ENCODE measurements at places on chromosomes 7 and 10.

GRCh38 chr7:28931565-28931964, 26.6 kb downstream of the TRIL start:
- DNase-seq: no peak

- no peak for DNase-seq
Measured at GRCh38 chr7:82164410-82164809, 279.2 kb downstream of the CACNA2D1 start.

DNA sequence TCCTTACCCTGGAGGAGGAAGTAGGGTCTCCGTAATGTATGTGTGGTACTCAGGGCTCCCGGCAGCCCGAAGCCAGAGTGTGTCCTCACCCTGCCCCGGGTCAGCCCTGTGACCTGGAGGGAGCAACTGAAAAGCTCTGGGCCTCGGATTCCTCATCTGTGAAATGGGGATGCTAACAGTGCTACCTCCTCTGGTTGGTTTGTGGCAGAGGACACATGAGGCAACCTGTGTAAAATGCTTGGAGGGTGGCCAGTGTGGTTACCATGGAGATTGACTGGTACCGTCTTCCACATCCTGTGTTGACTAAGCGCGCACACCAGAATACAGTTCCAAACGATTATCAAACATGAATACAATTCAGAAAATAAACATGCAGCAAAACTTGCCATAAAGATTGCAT, 163.8 kb upstream of the KLF6 start:
- DNase-seq: no peak

- DNase-seq: no peak
Measured at GRCh38 chr10:128326251-128326650, 200.0 kb upstream of the MKI67 start.

DNA sequence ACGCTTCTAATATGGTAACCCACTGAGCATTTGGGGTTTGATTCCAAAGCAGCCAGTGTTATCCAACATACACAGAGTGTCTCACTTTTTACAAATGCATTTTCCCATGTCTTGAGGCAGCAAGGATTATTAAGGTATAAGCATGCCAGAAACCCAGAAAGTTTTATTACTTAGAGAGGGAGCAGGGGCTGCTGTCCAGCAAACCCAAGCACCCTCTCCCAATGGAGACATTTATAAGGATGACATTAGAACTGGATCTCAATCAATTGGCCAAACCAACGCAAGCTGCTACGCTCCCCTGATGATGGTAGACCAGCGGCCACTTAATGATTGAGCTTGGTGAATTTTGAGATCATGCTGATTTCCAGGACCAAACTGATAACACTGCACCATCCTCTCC, 176.3 kb downstream of the FANK1 start:
- DNase-seq: no peak

DNA sequence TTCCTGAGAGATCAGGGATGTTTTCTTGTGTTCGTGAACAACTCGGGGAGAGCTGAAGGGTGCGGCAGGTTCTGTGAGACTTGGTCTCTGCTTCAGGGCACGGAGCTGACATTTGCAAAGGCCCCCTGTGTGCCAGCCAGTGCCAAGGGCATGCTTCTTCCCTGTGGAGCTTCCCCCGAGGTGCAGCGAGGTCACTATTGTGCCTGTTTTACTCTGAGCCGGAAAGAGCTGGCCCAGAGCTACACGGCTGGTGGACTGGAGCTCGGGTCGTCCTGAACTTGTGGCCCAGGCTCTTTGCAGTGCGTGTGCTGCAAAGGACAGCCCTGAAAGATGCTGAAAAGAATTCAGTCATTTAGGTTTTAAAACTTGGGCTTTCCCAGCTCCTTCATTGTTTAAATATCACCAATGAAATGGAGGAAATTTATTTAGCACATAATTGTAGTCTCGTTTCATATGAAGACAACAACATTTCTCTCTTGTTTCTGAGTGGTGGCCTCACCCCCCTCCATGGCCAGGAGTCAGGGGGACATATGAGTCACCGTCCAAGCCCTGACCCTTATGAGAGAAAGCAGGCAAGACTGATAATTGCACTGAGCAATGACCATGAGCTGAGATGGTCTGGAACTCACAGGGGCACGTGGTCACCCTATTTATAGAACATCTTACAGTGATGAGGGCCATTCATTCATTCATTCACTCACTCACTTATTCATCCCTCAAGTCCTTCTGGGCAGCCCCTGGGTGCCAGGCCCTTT, 102.6 kb downstream of the PTPRE start:
- DNase-seq: no peak

Measured in activated CD4-positive, alpha-beta T cell treated with anti-CD3 and anti-CD28 coated beads, Interleukin-2, amount 50 U/mL, for 24 hours (primary cell).